GM23338 (cell line): ENCODE measurements at places on chromosomes 5 and 9. TPM values are rescaled to one million over a fixed set of nuclear protein-coding genes. Genes with fewer than 3 reads are reported as not detected.

DNA sequence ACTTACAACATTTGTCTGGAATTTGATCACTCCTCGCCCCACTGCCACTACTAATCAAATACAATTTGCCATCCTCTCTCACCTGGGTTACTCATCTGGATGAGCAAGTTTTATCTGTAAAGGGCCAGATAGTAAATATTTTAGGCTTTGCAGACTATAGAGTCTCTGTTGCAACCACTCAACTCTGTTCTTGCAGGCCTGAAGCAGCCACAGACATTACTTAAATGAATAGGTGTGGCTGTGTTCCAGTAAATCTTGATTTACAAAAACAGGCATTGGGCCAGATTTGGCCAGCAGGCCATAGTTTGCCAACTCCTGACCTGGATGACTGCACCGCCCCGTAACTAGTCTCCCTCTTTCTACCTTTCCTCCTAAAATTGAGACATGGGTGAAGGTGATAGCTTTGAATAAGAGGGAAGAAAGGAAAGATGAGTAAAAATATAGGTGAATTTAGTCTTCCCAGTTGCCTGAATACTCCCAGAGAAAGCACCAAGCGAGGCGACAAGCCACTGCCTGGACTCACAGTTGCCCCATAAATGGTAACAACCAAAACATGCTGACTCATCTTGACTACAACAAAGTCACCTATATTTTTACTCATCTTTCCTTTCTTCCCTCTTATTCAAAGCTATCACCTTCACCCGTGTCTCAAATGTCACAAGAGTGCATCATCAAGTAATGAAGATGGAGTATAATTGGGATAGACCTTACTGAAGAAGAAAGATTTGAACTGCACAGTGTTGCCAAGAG, 32.5 kb upstream of the SCAMP1 start:
- no peak overlapping the region for H3K4me3 ChIP-seq
- H3K27ac ChIP-seq = no peak overlapping the region
- H3K36me3 ChIP-seq = no peaks in the 10 kb centered on the region
- H3K4me1 ChIP-seq = 0 out of 2 replicates have a peak, but pooled peaks cover 7% of the 10 kb centered on the region
- H3K27me3 ChIP-seq = no peaks in the 10 kb centered on the region

DNA sequence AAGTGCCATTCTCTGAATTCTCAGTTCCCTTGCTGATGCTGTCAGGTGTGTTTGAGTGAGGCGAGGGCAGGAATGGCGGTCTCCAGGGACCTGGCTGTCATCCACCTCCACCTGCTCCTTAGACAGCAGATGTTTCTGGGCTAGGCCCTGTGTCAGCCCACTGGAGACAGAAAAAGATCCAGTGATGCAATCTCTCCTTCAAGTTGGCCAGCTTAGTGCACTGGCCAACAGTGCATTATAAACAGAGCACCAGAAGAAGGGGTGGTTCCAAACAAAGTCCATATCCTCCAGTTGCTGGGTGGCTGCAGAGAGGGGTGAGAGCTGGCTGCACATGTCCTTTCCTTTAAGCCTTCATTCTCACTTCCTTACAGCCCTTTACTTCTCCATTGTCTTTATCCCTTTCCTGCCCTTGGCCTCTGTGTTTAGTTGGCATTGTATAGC, 26.5 kb downstream of the NANS start:
- H3K36me3 ChIP-seq = peaks cover 14% of the 10 kb centered on the region
- peaks cover 18% of the 10 kb centered on the region for H3K4me1 ChIP-seq
- no peak overlapping the region for H3K4me3 ChIP-seq
- peaks cover 8% of the 10 kb centered on the region; the same call in 1 of the 2 replicates for H3K27me3 ChIP-seq
- H3K27ac ChIP-seq = no peak overlapping the region

DNA sequence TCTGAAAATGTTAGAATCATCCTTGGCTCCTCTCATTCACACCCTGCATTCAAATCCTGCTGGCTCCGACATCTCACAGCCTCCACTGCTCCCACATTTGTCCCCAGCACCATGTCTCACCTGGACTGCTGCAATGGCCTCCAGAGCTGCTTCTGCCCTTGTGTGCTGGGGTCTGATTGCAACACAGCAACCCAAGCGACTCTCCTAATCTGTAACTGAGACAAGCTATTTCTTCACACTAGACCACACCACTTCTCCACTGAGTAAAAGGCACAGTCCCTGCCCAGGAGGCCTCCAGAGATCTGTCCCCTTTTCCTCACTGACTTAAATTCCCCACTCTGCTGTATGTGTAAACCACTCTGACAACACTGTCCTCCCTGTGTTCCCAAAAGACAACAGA, 151.1 kb upstream of the TAS2R1 start:
- H3K27ac ChIP-seq = no peak overlapping the region
- H3K27me3 ChIP-seq = no peaks in the 10 kb centered on the region
- no peak for DNase-seq
- no peak overlapping the region for H3K4me3 ChIP-seq
- peaks cover 6% of the 10 kb centered on the region; the same call in 1 of the 2 replicates for H3K4me1 ChIP-seq

- H3K27me3 ChIP-seq = no peaks in the 10 kb centered on the region
- no peaks in the 10 kb centered on the region for H3K4me1 ChIP-seq
- no peaks in the 10 kb centered on the region for H3K36me3 ChIP-seq
- H3K4me3 ChIP-seq = no peak overlapping the region
- DNase-seq = no peak
- no peak overlapping the region for H3K27ac ChIP-seq
These were observed 50.7 kb upstream of the FREM1 start for GRCh38 chr9:14960881-14961280.

Gene MRNIP
- 18.0 and 18.2 TPM in 2 replicates for polyA plus RNA-seq

Gene QRFP
- not detected in 2 replicates for polyA plus RNA-seq

Gene RGS7BP
- polyA plus RNA-seq = 3.3 TPM in 2 replicates

Gene NRARP
- 4.0 and 4.8 TPM in 2 replicates for polyA plus RNA-seq

Gene MFAP3
- polyA plus RNA-seq = 1.3 and 2.9 TPM in 2 replicates
